ENCODE measurements at places on chromosomes 7 and 10. TPM values are rescaled to one million over a fixed set of nuclear protein-coding genes. Genes with fewer than 3 reads are reported as not detected.

The HPSE2 gene
- total RNA-seq: 0.35 TPM

The OR9A2 gene
- not detected for total RNA-seq

The PLA2G12B gene
- not detected for total RNA-seq

The CHN2 gene
- total RNA-seq: 2.6 TPM

The GIMAP1 gene
- total RNA-seq: not detected

The EMX2 gene
- total RNA-seq: 4.6 TPM

The CPA2 gene
- not detected for total RNA-seq

The BMPER gene
- 0.35 TPM for total RNA-seq

The WNT16 gene
- not detected for total RNA-seq

The TUBAL3 gene
- not detected for total RNA-seq

The NME8 gene
- total RNA-seq: not detected

The AKR1D1 gene
- total RNA-seq: not detected

The MGMT gene
- 2.5 TPM for total RNA-seq

The PCLO gene
- total RNA-seq: 2.9 TPM

The UNCX gene
- not detected for total RNA-seq

The TRIM50 gene
- not detected for total RNA-seq

The SORCS3 gene
- total RNA-seq: not detected

The C10orf143 gene
- under 0.01 TPM for total RNA-seq

The ADAP1 gene
- 2.3 TPM for total RNA-seq

The SLC39A12 gene
- total RNA-seq: not detected

The PGAM2 gene
- total RNA-seq: not detected

The LEP gene
- not detected for total RNA-seq

The CLDN4 gene
- 6.7 TPM for total RNA-seq

The AFAP1L2 gene
- 2.3 TPM for total RNA-seq

The FBXL13 gene
- total RNA-seq: 1.4 TPM

The OR6V1 gene
- total RNA-seq: not detected

The DGKB gene
- total RNA-seq: 0.89 TPM

The GPR22 gene
- 0.71 TPM for total RNA-seq

The CDC14C gene
- total RNA-seq: not detected

The GPR15LG gene
- not detected for total RNA-seq

The PPP2R2D gene
- 23.9 TPM for total RNA-seq

The SCIN gene
- total RNA-seq: not detected

The FEZF1 gene
- not detected for total RNA-seq
